Thymus (tissue), 14 donors: ENCODE measurements at places on chromosomes 4 and X. TPM values are rescaled to one million over a fixed set of nuclear protein-coding genes. Genes with fewer than 3 reads are reported as not detected.

- no peak for DNase-seq
- H3K4me1 ChIP-seq: peaks cover 6% of the 10 kb centered on the region
- no peak overlapping the region for H3K4me3 ChIP-seq
- no peaks in the 10 kb centered on the region for H3K36me3 ChIP-seq
- no peaks in the 10 kb centered on the region for H3K27me3 ChIP-seq
- H3K27ac ChIP-seq: no peak overlapping the region
Observed at GRCh38 chr4:110512901-110513300, 36.9 kb downstream of the ENPEP start.

DNA sequence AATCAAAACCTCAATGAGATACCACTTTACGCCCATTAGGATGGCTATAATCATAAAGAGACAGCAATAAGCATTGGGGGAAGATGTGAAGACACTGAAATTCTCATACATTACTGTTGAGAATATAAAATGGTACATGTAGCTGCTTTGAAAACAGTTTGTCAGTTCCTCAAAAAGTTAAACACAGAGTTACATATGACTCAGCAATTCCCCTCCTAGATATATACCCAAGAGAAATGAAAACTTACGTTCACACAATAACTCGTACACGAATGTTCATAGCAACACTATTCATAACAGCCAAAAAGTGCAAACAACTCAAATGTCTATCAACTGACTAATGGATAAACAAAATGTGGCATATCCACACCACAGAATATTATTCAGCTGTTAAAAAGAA lies 36.6 kb downstream of the PHF8 start:
- H3K4me3 ChIP-seq: no peak overlapping the region
- no peaks in the 10 kb centered on the region for H3K27me3 ChIP-seq
- peaks cover 12% of the 10 kb centered on the region for H3K36me3 ChIP-seq
- no peak for DNase-seq

DNA sequence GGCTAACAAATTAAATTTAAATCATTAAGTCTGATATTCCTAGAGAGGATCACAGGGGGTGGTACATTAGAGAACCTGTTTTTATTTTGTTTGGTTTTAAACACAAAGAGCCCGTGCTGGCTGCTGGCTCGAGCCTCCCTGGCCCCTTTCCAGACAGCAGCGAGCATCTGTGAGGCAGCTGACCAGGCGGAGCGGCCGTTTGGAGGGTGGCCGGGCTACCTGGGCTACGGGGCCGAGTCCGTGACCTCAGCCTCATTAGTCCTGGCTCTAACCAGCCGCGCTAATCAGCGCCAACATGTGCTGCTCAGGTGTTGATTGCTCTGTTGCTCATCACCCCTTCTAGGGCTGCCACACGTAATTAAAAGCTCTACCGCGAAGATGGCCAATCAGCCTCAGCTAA lies 35.3 kb downstream of the DCTD start:
- H3K4me3 ChIP-seq: no peak overlapping the region

DNA sequence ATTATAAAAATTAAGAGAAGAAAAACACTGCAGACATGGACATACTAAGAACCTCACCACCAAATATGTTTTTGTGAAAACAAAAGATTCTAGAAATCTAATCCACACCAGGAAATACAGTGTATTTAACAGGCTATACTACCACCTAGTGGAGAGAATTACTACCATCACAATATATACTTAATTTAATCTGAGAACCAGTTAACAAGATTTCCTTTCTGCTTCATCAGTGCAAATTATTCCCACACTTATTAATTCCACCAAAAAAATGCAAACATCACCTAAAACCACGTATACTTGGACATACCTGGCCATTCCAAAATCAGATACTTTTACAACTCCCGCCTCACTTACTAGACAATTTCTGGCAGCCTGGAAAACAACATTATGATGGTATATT lies 7.0 kb upstream of the TXK start:
- no peaks in the 10 kb centered on the region for H3K27me3 ChIP-seq
- H3K4me3 ChIP-seq: no peak overlapping the region
- peaks cover 24% of the 10 kb centered on the region for H3K4me1 ChIP-seq
- no peak for DNase-seq

DNA sequence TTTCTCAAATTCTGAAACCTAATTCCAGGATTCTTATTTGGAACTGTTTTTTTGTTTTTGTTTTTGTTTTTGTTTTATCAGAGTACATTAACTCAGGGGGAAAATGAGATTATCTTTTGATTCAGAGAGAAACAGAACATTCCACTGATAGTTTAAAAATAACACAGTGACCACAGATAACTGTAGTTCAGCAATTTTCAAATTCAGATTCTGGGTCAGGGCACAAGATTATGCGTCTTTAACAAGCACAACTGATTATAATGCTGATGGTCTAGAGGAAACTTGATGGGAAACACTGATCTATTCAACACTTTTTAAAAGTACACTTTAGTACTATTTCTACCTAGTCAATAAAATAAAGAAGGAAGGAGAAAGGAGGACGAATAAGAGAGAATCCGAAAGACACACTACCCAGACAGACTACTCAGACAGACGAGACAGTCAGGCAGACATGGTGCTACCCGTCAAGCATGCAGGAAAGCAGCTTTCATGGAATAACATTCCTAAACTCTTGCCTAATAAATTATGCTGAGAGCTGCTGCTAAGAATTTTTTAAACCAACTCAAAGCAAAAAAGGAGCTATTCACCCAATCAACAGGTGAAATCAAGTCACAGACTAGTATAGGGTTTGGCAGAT lies 59.0 kb downstream of the APBB2 start:
- no peak for DNase-seq
- no peaks in the 10 kb centered on the region for H3K36me3 ChIP-seq
- H3K4me1 ChIP-seq: no peaks in the 10 kb centered on the region
- no peak overlapping the region for H3K4me3 ChIP-seq
- no peak overlapping the region for H3K27ac ChIP-seq

Gene PCDH7
- 2.4 TPM for total RNA-seq

Gene COX7B2
- total RNA-seq: not detected

DNA sequence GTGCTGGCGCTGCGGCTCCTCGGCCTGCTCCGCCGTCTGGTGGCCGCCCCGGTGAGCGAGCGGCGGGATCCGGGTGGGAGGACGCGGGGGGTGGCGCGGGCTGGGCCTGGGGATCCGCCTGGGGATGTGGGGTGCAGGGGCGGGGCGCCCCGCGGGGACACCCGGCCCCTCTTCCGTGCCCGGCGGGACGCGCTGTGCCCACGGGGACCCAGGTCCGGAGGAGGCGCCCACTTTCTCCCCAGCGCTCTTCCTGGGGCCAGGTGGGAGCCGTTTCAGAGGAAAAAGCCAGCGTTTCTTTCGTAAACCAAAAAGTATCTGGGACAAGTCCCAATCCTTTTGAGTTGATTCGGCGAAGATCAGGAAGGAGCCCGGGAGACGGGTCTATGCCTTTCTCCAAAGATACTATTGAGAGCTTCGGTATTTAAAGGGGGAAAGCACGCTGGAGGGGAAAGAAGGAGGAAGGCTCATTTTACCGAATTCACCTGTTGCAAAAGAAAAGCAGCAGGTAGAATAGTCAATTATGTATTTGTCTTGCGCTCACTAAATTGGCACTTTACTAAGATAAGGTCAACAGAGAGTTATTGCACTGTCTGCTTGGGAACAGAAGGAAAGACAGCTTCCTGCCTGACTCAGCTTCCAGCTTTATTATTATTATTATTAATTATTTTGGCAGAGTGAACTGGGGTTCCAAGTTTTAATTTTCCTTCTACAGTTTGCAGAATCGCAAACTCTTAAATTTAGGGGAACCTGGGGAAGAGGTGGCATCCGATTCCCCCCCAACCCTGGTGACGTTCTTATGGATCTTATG lies 81.5 kb upstream of the CD99 start:
- H3K27me3 ChIP-seq: no peaks in the 10 kb centered on the region
- no peak for DNase-seq
- peaks cover 12% of the 10 kb centered on the region for H3K4me1 ChIP-seq
- peak overlapping the region; percentile 63 for H3K4me3 ChIP-seq

DNA sequence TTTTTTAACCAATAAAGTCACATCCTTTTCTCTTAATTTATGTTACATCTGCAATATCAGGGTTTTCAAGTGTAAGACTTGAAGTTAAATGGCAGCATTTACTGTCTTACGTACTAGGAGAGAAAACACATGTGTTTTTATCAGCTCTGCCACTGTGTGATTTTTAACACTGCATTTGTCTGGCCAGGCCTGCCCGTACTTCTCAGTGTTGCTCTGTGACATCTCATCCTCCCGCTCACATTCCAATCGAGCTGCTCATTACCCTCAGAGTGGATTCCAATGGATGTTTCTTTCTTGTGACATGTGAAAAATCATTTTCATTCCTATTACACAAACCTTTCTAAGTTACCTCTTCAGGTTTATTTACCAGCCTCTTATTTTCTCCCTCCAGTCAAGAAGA lies 420.3 kb downstream of the FAT4 start:
- no peaks in the 10 kb centered on the region for H3K4me1 ChIP-seq
- no peak for DNase-seq
- H3K4me3 ChIP-seq: no peak overlapping the region
- H3K27ac ChIP-seq: no peak overlapping the region

Gene PDZD4
- total RNA-seq: 0.61 TPM

- H3K36me3 ChIP-seq: no peaks in the 10 kb centered on the region
- no peak overlapping the region for H3K27ac ChIP-seq
- no peak for DNase-seq
- H3K4me1 ChIP-seq: no peaks in the 10 kb centered on the region
- H3K4me3 ChIP-seq: no peak overlapping the region
- H3K27me3 ChIP-seq: no peaks in the 10 kb centered on the region
Observed at GRCh38 chr4:3835527-3836405, 69.6 kb downstream of the ADRA2C start.

Gene VCX3A
- not detected for total RNA-seq

Gene FAM47A
- total RNA-seq: not detected
